ENCODE measurements at places on chromosomes 12 and 14. TPM values are rescaled to one million over a fixed set of nuclear protein-coding genes. Genes with fewer than 3 reads are reported as not detected.
A peak's percentile ranks its signal among the peaks of the same experiment; 100 is the strongest.

DNA sequence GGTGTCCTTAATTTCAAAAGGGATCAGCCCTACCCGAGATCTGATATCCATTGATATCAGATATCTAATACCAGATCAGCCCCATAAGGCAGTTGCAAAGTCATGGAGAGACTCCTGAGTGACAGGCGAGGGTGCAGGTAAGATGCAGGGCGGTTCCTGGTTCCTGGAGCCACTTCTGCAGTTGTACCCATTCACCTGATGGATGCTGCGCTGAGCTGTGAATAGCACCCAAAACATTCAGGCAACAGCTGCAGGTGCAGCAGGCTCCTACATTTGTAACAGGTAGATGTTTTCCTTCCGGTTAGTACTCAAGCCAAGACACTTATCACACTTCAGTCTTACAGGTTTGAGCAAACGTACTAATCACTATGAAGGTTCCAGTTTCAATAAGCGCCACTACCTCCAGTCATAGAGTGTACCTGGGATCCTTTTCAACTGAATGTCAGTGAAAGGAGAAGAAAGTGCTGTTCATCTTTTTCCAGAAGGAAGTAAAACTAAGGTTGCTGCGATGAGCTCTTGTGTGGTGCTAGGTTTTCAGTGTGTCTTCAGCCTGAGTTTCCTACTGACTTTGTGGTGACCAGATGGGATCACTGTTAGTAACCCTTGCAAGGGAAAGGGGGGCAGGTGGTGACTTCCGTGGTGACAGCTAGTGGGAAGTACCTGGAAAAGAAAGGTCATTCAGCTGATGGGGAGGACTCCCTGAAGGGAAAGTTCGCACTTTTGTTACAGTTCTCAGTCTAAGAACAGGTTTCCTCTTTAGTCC, 1.9 kb downstream of the ATP6V0A2 start:
- no peak for DNase-seq

GRCh38 chr12:109720152-109720856, 6.7 kb downstream of the FAM222A start:
- no peak for DNase-seq

GRCh38 chr14:79090641-79091180, 920.5 kb downstream of the NRXN3 start:
- DNase-seq, result no peak

- no peak for DNase-seq
Observed at GRCh38 chr12:108386709-108387360, 47.7 kb upstream of the CMKLR1 start.

- peak; percentile 73 for DNase-seq
Observed at GRCh38 chr12:93302331-93303229, 75.1 kb upstream of the NUDT4 start.

DNA sequence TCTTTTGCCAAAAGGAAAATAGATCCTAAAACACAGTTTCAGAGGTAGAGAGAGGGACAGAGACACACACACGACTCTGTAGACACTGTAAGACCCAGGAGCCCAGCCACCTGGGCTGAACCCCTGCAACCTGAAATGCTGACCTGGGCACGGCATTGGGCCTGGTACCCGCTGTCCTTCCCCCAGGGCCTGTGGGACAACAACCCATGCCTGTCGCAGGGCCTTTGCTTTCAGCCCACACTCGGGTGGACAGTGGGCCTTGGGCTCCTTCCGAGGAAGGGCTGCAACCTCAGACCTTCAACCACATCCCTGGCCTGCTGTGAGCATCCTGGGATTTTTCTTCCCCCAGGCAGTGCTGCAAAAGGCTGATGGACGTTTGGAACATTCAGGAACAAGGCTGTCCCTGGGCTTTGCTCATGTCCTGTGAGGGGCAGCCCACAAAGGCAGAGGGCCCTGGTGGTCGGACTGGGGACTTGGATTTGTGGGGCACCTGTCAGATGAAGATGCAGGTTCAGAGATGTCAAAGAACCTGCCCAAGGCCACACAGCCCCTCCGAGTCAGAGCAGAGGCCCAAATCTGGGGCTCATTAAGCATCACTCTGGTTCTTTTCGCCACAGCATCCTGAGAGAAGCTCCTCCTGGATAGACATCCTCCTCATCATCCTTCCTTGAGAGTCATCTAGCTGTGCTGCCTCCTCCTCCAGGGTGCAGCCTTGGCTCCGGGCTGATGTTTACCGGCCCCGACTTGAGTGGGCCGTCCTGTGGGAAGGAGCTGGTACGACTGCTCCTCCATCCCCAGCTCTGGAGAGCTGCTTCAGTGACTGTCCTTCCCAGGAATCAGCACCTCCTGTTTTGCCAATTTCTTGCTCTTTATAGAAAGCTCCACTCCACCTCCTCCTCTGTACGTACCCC, 32.7 kb downstream of the CCDC92 start:
- no peak for DNase-seq

The DPY19L2 gene
- 2.3 TPM for total RNA-seq

DNA sequence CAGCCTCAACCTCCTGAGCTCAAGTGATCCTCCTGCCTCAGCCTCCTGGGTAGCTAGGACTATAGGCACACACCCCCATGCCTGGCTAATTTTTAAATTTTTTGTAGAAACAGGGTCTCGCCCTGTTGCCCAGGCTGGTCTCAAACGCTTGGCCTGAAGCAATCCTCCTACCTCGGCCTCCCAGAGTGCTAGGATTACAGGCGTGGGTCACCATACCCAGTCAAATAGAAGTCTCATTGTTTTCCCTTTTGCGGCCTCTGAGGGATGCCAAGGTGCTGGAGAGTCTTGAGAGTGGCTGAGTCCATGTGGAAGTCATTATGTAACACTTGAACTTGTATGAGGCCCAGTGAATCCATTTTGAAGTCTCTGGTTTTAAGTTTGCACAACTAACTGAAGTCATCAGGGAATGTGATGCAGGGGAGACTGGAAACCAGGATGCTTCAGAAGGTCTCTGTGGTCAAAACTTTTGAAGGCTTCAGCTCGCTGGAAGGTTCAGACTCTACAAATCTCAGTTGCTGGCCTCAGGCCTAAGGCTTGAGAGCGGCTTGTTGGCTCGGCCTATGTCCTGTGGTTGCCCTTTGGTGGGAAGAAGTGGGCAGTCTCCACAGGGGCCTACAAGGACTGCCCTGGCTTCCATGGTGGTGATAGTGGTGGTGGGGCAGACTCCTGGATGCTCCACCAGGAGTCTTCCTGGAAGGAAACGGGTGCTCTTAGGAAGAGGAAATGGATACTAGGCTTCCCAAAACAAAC, 29.2 kb downstream of the GALNT16 start:
- DNase-seq, result no peak

The MYO1H gene
- not detected for total RNA-seq

- DNase-seq, result no peak
Observed at GRCh38 chr14:54567224-54567638, 303 bp downstream of the SAMD4A start.

DNA sequence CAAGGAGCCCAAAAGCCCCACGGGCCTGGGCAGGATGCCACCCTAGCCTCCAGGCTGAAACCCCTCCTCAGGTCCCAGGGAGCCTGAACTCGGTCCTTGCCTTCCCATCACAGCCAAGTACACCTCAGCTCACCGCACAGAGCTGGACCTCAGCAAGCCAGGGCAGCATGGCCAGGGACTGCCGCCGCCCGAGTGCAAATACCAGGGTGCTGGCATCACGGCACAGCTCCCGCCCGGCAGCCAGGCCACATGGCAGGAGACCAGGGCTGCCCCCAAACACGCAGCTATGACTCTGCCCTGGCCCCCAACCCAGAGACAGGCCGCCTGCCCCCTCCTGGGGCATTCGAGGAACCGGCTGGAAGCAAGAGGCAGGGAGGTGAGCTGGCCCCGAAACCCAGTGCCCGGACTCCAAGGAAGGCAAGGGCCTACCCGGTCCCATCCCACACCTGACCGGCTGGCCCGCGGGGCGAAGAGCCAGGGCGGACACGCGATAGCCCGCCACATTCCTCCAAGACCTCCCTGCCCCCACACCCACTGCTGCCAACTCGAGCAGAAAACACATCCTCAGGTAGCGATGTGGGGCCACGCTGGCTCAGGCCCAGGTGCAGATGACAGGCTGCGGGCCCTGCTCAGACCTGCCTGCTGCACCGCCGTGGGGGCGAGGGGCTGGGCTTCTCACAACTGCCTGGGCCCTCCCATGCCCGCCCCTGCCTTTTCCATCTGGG, 2.7 kb downstream of the JAG2 start:
- DNase-seq, result no peak

The PEBP1 gene
- 185 TPM for total RNA-seq

GRCh38 chr12:124346425-124347168, 51.7 kb downstream of the RFLNA start:
- no peak for DNase-seq

DNA sequence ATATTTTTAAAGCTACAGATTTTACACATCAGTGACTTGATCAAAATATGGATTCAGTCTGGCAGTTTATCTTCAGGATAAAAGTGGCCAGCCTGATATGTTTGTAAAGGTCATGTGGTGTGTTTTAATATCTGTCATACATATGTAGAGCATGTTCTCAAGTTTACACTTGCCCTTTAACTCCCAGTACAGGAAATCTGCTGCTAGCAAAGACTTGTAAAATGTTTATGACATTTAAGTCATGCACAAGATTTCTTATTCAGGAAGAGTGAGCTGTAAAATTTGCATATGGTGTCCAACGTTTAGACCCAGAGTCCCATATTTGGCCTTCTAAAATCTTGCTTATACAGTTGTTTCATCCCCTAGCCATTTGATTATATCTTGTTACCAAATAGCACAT, 197.5 kb upstream of the FLRT2 start:
- no peak for DNase-seq

The SDSL gene
- 5.7 TPM for total RNA-seq

The IL26 gene
- not detected for total RNA-seq

- peak; percentile 81 for DNase-seq
Observed at GRCh38 chr12:14995583-14996425, 23.0 kb downstream of the PDE6H start.

- peak; percentile 69 for DNase-seq
Observed at GRCh38 chr12:82650627-82651337, 35.9 kb upstream of the TMTC2 start.

The DHRS1 gene
- total RNA-seq, result 20.0 TPM

- DNase-seq, result no peak
Observed at GRCh38 chr12:132239392-132239791, 90.0 kb downstream of the GALNT9 start.

The CLEC2A gene
- not detected for total RNA-seq

GRCh38 chr12:31582155-31582554, 8.8 kb downstream of the DENND5B start:
- no peak for DNase-seq

The SIX6 gene
- total RNA-seq, result not detected

DNA sequence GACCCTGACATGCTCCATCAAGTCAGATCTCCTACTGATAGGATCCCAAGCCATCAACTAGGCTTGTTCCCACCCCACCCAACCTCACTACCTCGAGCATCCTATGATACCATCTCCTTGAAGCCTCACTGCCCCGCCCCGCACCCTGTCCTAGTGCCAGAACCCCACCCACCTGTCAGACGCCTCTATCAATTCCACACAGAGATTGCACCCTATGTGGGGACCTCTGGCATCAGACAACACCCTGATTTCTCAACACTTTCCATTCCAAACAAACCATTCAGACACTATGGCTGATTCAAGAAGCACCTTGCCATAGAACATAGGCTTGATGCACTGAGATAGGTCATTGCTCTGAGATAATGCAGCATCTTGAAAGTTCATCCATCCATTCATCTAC, 3.1 kb upstream of the GLTP start:
- no peak for DNase-seq

DNA sequence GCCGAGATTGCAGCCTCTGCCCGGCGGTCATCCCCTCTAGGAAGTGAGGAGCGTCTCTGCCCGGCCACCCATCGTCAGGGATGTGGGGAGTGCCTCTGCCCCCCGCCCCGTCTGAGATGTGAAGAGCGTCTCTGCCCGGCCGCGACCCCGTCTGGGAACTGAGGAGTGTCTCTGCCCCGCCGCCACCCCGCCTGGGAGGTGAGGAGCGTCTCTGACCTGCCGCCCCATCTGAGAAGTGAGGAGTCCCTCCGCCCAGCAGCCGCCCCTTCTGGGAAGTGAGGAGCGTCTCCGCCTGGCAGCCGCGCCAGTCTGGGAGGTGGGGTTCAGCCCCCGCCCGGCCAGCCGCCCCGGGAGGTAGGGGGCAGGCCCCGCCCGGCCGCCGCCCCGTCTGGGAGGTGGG, 544.0 kb downstream of the CCER1 start:
- no peak for DNase-seq

DNA sequence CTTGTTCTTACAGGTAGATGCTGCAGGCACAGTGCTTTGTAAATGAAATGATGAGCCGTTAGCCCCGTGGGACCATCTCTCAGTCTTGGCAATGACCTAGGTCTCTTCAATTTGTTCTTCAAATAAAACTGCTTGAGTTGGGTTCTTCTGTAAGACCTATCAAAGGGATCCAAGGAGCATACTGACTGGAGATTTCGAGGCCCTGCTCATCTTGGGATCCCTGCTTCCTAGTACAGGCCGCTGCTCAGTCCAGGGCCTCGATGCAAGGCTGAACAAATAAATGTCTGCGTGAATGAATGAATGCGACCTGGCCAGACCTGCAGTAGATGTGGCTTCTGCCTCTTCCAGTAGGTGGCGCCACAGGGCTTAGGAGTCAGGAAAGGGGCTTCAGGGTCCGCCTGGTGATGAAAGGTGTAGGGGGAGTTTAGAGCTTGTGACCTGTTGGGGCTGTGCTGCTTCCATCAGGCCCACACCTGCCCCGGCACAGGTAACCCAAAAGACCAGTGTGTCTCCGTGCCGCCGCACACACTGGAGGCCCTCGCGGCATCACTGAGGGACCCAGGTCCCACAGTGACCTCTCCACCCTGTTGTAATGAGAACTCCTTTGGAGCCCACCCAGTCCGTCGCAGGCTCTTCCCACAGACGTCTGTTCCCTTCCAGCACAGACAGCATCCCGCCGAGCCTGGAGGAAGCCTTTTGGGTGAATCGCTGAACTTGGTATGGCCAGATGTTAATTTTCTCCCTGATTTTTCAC, 4.4 kb downstream of the CACNA1C start:
- peak; percentile 34 for DNase-seq

DNA sequence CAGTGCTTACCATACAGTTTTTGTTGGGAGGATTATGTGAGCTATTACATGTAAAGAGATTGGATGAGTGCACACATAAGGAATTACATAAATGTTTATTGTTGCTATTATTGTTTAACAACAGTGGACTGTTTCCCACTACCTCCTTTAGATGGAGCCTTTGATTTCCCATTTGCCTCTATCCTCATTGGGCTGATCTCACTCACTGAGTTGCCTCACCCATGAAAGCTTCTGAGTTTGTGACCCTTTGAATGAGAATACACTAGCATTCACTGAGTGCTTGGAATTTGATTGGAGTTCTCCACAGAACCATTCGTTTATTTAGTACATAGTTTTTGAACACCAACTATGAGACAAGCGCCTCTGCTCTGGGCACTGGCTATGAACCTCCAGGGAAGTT, 121.0 kb downstream of the HELB start:
- DNase-seq, result no peak

GRCh38 chr14:100692859-100693558, 33.7 kb upstream of the DLK1 start:
- DNase-seq, result peak; percentile 87

- DNase-seq, result no peak
Observed at GRCh38 chr12:70626180-70626579, 11.0 kb downstream of the PTPRB start.

- no peak for DNase-seq
Observed at GRCh38 chr12:7872566-7873319, at the start of gene SLC2A14. TSS of gene SLC2A14 (minus strand) at chr12:7872915. CDS start at chr12:7869880, 3,035 bp downstream.

- no peak for DNase-seq
Observed at GRCh38 chr14:104864267-104865080, 594 bp upstream of the CEP170B start.

All from endothelial cell of umbilical vein (primary cell).